ENCODE measurements at places on chromosomes 2 and 18.

GRCh38 chr18:78980777-78981380 is 1.3 kb downstream of the SALL3 start:
- no peak for DNase-seq

DNA sequence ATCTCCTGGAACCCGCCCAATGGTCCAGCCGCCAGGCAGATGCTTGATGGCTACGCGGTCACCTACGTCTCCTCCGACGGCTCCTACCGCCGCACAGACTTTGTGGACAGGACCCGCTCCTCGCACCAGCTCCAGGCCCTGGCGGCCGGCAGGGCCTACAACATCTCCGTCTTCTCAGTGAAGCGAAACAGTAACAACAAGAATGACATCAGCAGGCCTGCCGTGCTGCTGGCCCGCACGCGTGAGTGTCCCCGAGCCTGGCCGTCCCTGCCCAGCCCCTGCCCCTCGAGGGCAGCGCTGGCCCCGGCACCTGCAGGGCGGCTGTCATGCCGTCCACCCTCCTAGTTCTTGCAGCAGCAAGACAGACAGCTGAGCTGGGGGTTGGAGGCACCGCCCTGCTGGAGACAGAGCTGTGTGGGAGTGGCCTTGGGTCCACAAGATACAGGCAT is 36.7 kb downstream of the MTERF4 start:
- DNase-seq: no peak

DNA sequence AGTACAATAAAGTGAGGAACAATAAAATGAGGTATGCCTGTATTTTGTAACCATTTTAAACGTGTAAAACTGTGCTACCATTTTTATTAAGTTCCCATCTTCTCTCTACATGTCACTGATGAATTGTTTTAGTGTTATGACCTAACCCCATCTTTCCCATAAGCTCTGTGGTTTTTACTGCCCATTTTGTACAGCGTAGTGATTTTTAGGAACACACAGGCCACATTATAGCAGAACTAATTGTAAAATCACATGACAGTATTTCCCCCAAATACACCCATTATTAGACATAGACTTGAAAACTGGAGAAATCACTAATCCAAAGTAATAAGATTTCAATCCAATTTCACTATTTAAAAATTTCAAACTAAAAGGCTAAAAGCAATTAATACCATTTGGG is 130.7 kb downstream of the TMEM247 start:
- DNase-seq: no peak

- no peak for DNase-seq
These were observed 19.5 kb downstream of the ARHGAP15 start for GRCh38 chr2:143148757-143149156.

GRCh38 chr2:145075454-145076062 is 555.6 kb upstream of the ZEB2 start:
- no peak for DNase-seq

DNA sequence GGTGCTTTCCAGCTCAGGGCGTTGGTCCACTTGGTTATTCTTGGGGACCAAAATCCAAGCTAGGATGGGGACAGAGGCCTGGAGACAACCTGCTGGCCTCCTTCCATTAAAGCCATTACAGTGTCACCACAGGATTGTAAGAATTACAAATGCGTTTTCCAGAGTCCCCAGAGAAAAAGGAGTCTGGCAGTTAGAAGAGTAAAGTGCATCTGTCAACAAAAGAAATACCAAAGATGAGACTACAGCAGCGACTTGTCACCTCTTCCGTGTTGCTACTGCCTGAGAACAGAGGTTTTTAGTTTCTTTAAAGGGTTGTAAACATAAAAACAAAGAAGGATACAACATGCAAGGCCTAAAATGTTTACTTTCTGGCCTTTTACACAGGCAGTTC is 235.7 kb downstream of the AGAP1 start:
- DNase-seq: no peak

GRCh38 chr2:3745920-3746319 is 42.5 kb downstream of the DCDC2C start:
- DNase-seq: no peak

DNA sequence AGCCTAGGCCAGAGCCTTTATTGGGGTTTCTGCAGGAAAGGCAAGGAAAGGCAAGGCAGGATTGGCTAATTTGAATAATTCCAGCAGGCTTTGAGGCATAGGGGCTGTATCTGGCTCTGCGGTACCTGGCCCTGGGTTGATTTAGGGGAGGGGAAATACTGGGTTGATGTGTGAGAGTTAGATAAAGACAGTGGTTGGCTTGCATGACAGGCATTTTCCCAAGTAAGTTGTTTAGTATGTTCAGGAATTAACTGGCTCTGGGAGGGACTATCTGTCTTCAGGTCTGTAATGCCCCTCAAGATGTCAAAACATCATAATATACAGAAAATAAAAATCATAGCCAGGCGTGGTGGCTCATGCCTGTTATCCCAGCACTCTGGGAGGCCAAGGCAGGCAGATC is 98.7 kb downstream of the UBR3 start:
- DNase-seq: no peak

GRCh38 chr2:131046028-131046917 is 47.0 kb downstream of the FAM168B start:
- no peak for DNase-seq

DNA sequence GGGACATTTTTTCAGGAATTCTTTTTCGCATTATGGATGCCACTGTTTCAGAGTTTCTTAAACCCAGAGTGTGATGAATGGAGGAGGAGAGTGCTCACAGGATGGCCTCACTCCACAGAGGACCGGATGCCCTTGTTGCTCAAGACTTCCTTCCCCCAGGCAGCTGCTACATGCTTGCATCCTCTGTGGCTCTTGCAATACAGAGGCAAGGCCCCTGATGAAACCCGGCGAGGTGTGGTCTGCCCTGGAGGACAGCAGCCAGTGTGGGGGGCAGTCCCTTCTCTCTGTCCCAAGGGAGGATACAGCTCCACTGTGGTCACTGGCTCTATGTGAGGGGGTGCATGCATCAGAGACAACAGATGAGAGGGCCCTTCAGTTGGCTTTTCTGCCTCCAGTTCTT is 109.6 kb downstream of the SH3RF3 start:
- peak; percentile 33 for DNase-seq

- no peak for DNase-seq
These were observed 3.0 kb upstream of the RND3 start for GRCh38 chr2:150490466-150490865.

GRCh38 chr2:48724278-48724677 is 31.2 kb downstream of the LHCGR start:
- DNase-seq: no peak

- no peak for DNase-seq
These were observed 20.3 kb upstream of the ZBTB14 start for GRCh38 chr18:5315838-5316237.

GRCh38 chr2:149132339-149132738 is 93.8 kb downstream of the LYPD6B start:
- DNase-seq: no peak

DNA sequence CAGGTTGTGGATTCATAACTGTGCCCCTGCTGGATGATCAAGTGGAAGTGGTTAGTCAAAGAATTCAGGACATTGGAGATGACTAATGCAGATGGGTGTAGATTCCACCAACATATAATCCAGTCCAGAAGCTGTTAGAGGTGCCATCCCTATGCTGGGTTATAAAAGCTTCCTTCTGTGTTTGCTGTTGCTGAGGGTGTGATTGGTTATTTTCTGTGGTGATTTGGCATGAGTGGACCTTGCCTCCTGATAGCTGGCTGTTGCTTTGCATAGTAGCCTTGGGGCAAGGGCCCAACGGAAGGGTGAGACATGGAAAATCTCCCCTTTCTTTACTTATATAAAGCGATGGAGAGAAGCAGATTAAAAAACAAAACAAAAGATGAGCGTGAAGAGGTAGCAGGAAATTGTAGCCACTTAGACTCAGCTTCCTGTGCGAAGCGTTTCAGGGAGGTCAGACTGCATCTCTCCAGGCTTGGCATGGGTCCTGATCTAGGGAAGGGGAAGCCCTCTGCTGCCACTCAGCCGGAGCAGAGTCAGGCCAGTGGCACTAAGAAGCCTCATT is 190.4 kb downstream of the FMNL2 start:
- DNase-seq: no peak

DNA sequence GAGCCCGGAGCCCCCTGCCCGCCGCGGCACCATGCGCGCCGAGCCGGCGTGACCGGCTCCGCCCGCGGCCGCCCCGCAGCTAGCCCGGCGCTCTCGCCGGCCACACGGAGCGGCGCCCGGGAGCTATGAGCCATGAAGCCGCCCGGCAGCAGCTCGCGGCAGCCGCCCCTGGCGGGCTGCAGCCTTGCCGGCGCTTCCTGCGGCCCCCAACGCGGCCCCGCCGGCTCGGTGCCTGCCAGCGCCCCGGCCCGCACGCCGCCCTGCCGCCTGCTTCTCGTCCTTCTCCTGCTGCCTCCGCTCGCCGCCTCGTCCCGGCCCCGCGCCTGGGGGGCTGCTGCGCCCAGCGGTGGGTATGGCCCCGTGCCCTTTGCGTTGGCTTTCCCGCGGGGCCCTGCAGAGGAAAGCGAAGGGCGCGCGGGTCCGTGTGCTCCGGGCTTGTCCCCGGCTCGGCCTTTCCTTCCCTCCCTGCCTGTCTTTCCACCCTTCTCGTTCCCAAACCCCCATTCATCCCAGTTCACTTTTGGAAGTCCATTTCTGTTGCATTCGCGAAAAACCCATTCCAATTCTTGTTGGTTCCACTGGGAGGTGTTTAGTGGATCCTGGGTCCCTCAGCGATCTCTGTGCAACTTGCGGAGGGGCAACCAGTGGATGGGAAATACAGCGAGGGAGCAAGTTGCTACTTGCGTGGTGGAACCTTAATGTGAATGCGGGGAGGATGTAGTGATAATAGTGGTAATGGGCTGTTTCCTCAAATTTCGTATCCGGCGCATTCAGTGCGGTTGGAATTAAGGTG is 599 bp downstream of the ADAM23 start:
- no peak for DNase-seq

DNA sequence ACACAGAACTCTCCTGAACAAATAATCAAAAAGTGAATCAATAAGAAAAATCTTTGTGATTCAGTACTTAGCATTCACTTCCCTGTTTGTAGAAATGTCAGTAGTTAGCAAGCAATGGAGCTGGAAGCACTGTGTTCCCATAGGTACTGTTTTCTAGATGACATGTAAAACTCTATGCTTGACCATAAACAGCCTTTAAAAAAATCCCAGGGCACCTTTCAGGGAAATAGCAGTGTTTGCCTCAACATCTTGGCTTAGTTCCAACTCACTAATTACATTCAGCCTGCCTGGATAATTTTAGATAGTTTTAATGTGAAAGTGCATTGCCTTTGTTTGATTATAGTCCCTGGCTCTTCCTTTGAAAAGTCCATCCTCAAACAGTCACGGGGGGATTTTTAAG is 721.8 kb downstream of the ERBB4 start:
- no peak for DNase-seq

Data from fibroblast of skin of left biceps (primary cell).